ENCODE measurements at places on chromosomes 1 and 21. TPM values are rescaled to one million over a fixed set of nuclear protein-coding genes. Genes with fewer than 3 reads are reported as not detected.
A peak's percentile ranks its signal among the peaks of the same experiment; 100 is the strongest.

DNA sequence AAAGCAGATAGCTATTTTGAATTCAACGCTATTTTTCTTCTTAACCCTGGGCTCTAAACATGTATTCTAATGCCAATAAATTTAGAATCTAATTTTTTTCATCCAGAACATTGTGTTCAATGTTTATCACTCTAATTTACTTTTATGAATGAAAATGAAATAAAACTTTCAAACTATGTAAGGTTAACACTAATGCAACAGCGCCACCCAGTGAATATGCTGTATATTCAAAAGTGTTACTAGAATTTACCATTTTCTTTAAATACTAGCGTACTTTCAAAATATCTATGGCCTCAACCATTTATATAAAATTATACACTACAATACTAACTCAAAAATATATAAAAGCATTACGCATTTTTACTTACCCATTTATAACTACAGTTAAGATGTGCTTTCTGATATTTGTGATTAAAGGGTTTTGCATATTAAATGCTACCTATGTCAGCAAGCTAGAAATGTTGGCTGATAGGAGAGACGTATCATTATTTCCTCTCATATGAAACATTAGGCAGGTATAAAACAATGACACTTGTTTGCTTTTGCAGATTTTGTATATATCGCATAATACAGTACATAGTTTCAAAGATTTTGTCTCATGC, 5.9 kb upstream of the NUF2 start:
- peak; percentile 30 for DNase-seq

DNA sequence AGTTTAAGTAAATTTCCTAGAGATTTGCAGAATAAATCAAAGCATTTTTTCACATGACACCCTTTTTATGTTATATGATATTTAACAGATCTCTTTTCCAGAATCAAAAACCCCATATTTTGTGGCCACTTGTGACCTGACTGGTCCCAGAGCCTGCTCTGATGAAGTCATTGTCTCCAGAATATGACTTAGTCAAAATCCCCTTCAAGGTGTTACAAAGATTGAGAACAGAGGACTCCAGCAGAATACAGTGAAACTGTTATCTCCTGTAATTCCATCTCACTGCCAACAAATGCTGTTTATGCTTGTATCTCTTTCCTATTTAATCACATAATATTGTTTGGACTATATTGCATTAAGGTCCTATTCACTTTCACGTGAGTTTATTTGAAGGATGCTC, 25.6 kb downstream of the RGS1 start:
- DNase-seq: no peak

C1orf21 gene
- polyA plus RNA-seq: 47.8 TPM

DNA sequence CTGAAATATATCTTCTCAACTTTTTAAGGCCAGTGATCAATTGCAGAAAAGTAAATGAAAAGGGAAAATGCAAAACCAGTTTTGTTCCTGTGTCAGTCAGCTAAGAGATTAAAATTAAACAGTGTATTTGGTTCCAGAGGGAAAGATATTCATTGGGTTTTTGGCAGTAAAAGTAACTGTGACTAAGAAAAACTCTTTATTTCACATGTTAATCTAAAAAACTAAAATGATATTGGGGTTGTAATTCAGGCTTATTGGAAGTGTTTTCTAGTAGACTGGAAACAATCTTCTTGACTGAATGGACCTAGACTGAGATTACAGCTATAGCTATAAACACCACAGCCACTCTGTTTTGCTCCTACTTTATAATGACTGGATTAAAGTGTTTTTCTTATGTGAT, 413.9 kb downstream of the ADGRL2 start:
- DNase-seq: peak; percentile 29
